ENCODE measurements at places on chromosomes 7 and 10.
A peak's percentile ranks its signal among the peaks of the same experiment; 100 is the strongest.

GRCh38 chr10:103225939-103226338 lies 19.7 kb upstream of the RPEL1 start:
- no peak for DNase-seq

DNA sequence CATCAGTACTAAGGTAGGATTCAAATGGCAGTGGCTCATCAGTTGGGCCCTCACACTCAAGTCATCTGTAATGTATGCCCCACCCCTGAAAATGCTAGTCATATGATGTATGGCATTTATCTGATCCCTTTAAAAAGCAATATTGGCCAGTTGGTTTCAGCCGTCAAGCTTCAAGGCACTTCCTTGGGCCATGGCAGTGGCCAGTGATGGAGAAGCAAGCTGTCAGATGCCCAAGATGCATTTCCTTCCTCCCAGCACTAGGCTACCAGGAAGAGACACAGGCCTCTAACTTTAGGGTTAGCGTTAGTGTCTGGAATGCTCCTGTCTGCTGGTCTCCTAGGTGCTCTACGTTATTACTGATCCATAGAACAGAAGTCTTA lies 64.1 kb downstream of the PIK3AP1 start:
- DNase-seq = no peak

DNA sequence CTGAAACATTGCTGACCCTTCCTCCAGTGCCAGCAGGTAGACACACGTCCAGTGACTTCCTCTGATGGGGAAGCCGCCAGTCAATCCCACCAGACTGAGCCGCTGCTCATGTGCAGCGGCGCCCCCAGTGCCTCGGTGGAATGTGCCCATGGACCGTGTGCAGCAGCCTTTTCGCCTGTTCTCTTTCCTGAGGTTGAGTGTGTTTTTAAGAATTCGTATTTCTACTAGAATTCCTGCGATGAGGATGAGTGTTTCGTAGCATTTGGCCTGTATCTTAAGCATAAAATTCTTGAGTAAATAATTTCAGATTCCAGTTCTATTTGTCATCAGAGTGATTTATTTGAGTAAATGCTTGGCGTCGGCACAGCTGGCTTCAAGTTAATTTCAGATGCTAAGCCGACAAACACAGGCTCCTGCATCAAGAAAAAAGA lies 35.4 kb downstream of the BNIP3 start:
- DNase-seq = no peak

DNA sequence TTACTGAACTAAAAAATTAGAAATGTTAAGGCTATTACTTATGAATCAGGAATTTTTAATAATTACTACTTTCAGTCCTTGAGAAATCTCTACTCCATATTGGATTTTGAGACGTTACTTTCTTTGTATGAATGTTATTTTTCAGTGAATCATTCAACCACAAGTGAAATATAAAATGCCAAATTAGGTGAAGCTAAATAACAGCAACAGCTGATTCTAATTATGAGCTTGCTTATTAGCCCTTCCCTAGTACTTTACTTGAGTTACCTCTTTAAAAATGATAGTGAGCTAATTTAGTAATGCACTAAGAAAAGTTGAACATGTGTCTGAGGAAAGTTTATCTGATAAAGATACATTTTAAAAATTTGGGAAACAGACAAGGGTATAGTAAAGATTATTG lies 51.4 kb downstream of the PCGF5 start:
- no peak for DNase-seq

DNA sequence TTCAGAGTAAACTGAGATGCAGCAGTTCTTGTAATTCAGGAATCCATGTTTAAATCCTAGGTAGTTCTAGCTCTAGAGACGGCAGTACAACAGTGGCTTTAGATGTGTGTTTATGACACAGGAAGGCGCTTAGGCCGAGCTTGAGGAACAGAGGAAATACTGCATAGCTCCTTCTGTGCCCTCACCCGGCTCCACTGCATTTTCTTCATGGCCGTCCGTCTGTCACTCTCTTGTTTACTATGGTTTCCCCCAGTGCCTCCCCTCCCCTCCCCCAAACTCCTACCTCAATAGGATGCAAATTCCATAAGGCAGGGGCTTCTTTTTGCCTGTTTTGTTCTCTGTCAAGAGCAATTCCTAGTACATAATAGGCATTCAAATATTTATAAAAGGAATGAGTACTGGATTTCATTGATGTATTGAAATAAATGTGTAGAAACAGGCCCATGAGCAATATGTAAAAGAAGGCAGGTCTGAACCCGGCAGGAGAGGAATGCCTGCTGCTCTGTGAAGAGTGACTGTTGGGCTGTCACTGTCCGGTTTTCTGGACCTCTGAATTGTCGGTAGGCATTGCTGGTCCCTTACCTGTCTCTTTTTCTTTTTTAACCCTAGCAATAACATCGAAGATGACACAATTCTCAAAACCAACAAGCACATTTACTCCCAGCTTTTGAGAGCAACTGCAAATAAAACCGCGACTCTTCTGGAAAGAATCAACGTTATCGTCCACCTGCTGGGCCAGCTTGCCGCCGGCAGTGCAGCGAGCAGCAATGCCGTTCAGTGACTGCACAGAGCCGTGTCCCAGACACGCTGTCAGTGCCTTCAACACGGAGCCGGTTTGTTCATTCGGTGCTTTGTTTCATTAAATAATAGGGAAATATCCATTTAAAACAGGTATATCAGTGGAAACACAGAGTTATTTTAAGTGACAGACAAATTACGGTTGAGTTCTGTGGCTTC lies 12.7 kb downstream of the MMP21 start:
- DNase-seq = no peak

GRCh38 chr10:74021248-74022055 lies 23.5 kb downstream of the VCL start:
- no peak for DNase-seq

GRCh38 chr7:76202666-76203030 lies 952 bp downstream of the SRRM3 start:
- no peak for DNase-seq

DNA sequence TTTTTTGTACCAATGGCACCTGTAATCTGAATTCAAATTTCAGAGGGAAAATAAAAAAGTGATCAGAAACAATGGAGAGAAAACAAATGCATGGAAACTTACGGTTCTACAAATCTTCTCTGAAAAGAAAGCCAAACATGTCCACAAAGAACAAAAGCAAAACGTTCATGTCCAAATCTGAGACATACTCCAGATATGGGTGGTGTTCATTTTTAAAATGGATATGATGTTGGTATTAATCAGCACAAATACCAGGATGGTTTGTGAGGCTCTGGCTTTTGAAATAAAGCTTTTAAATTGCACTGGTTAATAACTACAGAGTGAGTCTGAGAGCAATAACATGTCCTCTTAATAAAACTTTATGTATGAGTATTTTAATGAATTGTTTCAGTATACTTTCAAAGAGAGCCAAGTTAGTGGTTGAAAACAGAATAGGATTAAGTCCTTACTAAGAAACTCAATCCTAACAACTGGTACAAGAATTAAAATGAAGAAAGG lies 366.4 kb downstream of the INHBA start:
- no peak for DNase-seq

DNA sequence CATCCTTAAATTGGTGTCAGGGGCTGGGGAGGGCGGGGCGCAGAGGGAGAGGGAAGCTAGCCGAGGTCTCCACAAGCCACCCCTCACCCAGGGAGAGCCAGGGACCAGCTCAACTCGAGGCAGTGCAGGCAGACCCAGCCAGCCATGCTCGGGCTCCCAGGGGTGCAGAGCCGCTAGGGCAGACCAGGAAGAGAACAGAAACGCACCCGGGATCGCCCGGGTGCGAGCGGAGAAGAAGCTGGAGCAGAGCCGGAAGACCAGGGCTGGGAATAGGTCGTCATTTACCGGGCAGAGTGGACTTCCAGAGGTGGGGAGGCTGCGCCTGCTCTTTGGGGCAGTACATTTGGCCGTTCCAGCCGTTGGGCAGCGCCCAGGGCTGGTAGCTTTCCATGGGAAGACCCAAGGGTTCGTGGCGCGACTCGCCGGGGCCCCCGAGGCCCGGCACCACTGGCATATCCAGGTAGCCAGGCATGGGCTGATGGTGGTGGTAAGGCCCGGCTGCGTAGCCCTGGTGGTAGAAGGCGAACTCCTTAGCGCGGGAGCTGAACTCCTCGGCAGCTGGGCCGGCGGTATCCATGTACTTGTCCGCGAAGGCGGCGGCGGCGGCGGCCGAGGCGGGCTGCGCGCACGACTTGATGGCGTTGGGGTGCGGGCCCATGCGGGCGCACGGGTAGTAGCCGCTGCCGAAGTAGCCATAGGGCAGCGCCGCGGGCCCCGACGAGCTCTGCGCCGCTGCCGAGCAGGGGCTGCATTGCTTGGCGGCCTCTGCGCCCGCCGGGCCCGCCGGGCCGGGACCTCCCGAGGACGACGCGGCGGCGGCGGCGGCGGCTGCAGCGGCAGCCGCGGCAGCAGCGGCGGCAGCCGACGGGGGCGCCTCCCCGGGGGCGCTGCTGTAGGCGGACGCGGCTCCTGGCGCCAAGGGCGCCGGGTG lies 755 bp downstream of the HOXA13 start:
- peak; percentile 73 for DNase-seq

DNA sequence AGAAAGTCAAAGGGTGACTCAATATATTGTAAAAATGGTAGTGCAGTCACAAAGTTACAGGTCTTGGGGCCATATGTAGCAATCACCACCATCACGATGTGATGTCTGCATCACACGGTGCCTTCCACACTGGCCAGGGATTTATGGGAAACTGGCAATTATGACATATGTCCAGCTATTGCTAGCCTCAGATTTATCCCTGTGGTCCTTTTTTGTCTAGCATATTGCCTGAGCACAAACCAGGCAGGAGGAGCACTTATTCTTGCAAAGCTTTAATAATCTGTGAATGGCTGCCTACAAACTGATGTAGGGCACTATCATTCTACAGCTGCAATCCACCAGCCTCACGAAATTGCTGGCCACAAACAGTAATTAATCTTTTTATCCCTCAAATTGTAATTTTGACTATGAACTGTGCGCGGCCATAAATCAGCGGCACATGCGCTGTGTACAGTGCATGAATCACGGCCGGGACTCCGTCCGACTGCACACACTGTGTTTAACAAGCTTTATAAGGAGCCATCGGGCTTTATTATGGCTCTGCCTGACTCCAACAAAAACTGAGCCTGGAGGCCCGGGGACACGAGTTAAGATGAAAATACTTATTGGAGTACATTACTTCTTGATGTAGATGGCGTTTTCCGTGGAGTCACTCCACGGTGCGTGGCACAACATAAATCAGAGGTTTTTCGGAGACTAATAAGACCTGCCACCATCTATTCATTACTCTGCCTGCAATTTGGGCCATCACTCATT lies 115.2 kb downstream of the EBF3 start:
- DNase-seq = peak; percentile 13

DNA sequence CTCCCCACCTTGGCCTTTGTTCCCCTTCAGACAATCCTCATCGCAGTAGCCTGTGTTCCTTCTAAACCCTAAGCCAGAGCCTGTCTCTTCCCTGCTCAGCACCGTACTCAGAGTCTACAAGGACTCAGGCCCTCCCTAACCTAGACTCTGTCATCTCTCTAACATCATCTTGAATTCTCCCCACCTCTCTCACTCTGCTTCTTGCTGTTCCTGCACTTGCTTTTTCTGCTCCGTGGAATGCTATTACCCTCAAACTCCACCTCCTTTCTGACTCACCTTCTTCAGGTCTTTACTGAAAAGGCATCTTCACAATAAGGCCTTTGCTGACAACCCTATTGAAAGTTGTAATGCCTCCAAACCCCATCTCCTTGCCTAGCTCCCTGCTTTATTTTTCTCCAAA lies 141.0 kb downstream of the DKK1 start:
- DNase-seq = no peak

DNA sequence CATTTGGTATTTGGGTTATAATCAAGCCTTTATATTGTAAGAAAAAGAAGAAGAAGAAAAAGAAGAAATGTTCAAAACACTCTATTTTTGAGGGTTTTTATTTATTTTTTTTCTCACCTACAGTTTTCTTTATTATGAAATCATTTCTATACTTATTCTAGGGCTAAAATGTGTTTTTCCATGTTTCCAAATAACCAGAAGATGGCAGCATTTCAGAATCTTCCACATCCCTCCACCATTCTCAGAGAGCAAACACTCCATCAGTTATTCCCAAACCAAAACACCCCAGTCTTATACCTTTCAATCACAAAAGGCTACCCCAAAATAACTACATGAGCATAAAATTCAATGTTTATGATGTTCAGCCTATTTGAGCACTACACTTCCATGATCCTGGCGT lies 38.7 kb upstream of the PPP1R17 start:
- no peak for DNase-seq

DNA sequence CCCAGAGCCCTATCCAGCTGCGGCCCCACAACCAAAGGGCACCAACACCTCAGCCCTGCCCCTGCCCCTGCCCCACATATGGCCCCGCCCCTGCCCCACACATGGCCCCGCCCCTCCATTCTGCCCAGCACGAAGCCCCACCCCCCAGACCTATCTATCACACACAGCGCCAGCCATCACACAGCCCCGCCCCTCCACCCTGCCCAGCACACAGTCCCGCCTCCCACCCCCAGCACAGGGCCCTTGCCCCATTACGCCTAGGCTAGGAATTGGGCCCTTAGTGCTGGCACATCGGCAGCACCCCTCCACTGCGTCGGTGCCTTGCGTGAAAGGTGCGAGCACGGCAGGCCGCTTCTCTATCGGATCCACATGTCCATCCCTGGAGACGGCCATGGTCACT lies 126.8 kb downstream of the MAD1L1 start:
- DNase-seq = no peak

GRCh38 chr10:103493916-103494877 lies 692 bp downstream of the NEURL1 start:
- DNase-seq = no peak
